ENCODE measurements at places on chromosomes 16 and 17.

DNA sequence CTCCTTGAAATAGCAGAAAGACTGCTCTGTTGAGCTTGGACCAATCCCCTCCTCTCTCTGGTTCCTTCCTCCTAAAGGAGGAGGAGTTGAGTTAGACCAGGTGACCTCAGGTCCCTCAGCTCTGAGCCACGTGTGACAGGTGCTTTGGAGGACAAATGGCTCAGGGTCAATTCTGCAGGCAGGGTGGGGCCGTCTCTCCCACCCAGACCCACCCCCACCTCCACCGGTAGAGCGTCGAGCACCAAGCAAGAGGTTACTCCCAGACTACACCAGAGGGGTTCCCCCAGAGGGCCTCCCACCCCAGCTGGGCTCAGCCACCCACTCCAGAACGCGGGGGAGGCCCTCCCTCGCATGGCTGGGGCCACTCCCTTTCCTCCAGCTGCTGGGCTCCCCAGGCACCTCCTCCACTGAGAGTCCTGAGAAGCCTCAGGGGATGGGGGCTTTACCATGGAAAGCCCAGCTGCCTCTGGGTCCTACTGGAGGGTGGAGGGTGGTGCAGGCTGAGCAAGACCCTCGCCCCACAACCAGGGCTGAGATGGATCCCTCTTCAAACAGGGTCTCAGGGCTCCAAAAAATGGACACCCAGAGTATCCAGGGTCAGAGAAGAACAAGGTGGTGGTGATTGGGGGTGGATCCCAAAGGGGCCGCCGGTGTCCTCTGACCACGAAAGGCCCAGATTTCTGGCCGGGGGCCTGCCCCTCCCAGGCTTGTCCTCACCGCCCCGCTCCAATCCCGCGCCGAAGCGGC is 7.6 kb downstream of the MYO1C start:
- DNase-seq, result peak; percentile 14

- DNase-seq, result no peak
Observed at GRCh38 chr16:67773099-67773498, 33.3 kb downstream of the RANBP10 start.

DNA sequence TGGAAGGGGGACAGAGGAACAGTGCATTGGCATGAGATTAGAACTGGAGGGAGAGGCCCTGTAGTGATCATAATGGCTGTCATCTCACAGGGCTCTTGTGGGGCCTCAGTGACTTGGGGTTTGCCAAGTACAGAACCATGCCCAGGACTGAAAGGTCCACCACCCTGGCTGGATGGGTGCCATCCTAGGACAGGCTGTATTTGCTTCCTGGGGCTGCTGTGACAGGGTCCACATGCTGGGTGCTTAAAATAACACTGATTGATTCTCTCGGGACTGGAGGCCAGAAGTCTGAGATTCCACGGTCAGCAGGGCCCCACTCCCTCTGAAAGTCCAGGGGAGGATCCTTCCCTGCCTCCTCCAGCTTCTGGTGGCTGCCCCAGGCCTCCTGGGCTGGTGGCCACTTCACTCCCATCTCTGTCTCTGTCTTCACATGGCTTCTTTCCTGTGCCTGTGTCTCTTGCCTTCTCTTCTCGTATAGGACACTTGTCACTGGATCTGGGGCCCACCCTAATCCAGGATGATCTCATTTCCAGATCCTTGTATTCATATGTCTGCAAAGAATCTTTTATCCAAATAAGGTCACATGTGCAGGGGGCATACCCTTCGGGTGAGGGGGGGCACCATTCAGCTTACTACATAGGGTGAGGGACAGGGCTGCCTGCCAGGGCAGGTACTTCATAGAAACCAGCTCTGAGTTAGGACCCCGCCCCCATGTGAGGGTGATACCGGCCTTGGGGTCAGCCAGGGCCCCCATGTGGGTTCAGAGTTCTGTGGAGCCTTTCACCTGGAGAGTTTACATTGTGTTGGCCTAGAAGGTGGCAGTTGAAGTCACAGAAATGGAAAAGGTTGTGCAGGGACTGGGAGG is 52.6 kb downstream of the USP22 start:
- DNase-seq, result no peak

- DNase-seq, result no peak
Observed at GRCh38 chr16:80387318-80387921, 153.4 kb upstream of the DYNLRB2 start.

GRCh38 chr17:70947636-70948565 is 778.6 kb downstream of the KCNJ2 start:
- DNase-seq, result no peak

DNA sequence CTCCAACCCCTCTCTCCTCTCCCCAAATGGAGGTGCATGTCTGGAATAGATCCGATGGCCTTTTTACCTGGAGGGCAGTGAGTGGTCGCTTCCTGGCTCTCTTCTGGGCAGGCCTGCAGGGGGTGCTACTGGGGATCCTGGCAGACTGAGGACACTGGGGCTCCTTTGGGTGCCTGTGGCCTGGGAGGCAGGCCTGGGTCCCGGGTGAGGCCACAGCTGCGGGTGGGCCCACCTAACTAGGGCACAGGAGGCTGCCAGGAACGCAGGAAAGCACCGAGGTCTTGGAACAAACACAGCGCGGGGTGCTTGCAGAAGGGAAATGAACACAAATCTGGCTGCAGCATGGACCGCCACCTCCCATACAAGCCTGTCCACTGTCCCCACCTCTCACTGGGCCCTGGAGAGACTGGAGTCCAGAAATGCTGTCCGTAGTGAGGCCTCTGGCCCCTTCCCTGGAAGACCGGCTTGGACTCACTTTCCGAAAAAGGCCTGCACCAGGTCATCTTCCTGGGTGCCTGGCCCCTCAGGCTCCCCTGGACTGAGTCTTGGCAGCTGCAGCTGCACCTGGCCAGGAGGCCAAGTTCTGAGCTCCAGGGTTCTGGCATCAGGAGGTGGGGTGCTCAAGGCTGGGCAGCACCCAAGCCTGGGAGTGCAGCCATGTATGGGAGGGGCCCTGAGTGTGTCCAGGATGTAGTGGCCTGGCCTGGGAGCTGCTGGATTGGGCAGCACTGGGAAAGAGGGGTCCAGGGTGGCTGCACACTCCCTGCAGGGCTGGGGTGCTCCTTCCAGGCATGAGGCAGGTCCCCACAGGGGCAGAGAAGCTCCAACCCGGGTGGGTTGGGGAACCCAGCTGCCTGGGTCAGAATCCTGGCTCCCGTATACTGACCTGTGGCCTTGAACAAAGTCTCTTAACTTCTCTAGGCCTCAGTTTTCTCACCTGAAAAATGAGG is 195.1 kb downstream of the IRF8 start:
- DNase-seq, result no peak

GRCh38 chr17:33292201-33292980 is 704 bp downstream of the ASIC2 start:
- DNase-seq, result no peak

GRCh38 chr17:66582373-66583111 is 252.4 kb upstream of the CACNG5 start:
- no peak for DNase-seq

- no peak for DNase-seq
Observed at GRCh38 chr16:9844361-9844760, 337.9 kb downstream of the GRIN2A start.

- peak; percentile 82 for DNase-seq
Observed at GRCh38 chr17:71118039-71118438, 948.7 kb downstream of the KCNJ2 start.

DNA sequence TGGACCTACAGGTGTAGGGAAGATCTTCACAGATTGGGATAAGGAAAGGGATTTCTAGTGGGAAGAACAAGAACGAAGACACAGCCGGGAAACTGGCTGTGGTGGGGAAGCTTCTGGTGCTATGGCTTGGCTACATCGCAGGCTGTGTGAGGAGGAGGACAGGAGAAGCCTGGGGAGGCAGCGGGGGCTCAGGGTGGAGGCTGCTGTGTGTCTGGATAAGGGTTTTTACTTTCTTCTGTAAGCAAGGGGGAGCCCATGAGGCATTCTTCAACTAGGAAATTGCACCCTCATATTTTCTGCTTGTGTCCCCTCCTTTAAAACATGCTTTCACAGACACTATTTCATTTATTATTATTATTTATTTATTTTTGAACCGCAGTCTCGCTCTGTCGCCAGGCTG is 2.9 kb upstream of the RHBDF2 start:
- no peak for DNase-seq

DNA sequence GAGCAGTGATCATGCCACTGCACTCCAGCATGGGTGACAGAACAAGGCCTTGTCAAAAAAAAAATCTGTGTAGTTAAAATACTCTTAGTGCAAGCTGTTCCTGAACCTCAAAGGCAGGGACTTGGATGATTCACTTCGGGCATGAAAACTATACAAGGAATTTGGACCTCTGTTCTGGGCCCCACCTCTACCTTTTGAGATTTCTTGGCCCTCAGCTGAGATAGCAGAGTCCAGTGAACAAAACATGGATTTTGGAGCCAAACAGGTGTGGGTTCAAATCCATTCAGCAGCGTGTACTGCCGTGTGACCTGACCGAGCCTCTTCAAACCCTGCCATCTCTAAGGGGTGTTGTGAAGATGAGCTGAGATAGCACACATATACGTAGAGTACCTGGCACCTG is 6.8 kb downstream of the SLC13A2 start:
- no peak for DNase-seq

DNA sequence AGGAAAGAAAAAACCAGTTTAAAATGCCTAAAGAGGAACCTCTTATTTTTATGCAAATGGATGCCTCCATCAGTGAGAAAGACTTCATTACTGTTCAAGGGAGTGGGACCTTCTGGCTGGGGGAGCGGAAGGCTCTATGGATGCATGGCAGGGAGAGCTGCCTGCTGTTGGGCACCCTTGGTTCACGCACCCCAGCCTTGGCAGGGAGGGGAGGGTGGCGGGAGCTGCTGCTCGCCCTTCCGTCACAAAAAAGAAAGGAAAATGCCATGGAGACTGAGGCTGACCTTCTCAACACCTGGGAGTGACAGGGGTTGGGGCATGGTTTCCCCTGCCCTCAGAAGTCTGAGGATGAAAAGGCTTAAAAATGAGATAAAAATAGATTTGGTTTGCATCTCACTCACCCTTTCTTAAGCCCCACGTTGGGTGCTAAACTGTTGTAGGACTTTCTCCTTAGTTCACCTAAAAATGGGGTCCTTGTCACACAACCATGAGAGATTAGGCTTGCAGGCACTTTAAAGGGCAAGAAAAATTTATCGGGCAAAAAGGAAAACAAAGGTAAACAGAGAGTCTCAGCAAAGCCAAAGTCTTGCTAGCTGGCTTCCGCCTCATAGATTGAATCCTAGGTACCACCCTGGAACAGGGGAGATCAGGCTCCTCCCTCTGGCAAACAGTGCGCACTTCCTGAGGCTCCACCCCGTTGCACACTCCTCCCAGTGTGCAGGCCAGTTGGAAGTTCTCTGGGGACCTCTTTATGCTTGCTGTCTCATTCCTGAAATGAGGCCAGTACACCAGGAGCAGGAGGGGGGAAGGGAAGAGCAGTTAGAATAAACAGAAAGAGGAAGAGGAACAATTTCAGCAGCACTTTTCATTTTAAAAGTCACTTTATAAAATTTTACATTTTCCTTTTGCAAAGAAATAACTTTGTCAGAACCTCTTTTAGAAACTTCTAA is 31.6 kb downstream of the PHKB start:
- no peak for DNase-seq

GRCh38 chr16:63192980-63193379 is 1156.7 kb upstream of the CDH8 start:
- DNase-seq, result no peak

DNA sequence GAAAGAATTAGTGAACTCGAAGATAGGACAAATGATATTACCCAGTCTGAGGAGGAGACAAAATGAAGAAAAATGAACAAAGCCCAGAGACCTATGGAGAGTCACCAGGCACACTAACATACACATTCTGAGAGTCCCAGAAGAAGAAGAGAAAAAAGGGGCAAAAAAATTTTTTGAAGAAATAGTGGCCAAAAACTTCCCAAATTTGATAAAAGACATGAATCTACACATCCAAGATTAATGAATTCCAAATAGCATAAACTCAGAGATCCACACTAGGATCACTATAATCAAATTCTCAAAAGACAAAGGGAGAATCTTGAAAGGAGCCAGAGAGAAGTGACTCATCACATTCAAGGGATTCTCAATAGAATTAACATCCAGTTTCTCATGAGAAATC is 3.4 kb upstream of the OR4D1 start:
- no peak for DNase-seq

DNA sequence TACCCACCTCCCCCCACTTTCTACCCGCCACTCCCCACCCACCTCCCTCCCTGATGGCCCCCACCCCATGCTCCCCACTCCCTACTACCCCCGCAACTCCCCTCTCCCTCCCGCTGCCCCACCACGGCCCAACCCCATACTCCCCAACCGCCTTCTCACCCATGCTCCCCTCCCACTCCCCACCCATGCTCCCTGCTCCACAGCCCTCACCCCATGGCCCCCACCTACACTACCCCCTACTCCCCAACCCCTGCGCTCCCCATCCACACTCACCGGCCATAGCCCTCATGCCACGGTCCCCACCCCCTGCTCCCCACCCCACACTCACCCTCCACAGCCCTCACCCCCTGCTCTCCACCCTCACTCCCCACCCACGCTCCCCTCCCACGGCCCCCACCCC is 13.9 kb downstream of the COTL1 start:
- no peak for DNase-seq

- no peak for DNase-seq
Observed at GRCh38 chr16:27722892-27723450, 173.0 kb downstream of the KATNIP start.

- DNase-seq, result no peak
Observed at GRCh38 chr17:8488491-8488890, 52.8 kb downstream of the NDEL1 start.

DNA sequence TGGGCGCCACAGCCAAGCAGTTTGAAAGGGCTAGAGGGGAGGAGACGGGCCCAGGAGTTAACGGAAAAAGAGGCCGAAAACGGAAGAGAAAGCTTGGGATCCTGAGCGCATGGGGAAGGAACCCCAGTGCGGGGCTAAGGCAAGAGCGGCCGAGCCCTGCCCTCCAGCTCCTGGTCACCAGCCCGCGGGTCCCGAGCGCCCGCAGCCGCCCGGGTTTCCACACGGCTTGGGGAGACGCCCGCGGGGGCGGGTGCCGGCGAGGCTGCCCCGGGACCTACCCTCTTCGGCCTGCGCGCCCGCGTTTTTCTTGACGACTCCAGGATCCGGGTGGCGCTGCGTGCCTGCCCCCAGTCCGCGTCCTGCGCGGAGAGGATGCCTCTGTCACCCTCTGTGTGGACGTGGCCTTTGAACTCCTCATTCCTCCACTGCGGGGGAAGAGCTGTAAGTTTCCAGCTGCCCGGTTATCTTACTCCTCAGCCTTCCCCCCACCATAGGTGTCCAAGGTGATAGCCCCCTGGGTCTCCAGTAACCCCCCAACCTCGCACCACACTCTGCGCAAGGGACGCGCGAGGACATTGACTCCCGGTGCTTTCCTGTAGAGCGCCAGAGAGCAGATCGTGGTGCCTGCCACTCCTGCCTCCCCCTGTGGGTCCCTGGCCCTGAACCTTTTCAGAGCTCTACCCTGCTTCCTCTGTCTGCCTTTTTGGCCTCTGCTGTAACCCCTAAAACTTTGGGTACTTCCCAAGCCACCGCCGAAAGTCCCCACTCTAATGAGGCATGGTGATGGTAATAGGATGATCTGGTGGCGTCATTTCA is 1.7 kb upstream of the CDH11 start:
- DNase-seq, result no peak

Measured in NCI-H2081 (cell line).